ENCODE measurements at places on chromosomes 7 and 10.

- no peak within 1 kb of the TSS for H3K27ac ChIP-seq
- H3K4me1 ChIP-seq: no peaks in the 10 kb centered on the region
- H3K4me3 ChIP-seq: peak within 1 kb of the TSS; percentile 46
- DNase-seq: no peak
These were observed at the start of gene PDK4 for GRCh38 chr7:95596198-95597063. PDK4 (minus strand) TSS chr7:95596516; CDS start chr7:95596293, 223 bp downstream.

DNA sequence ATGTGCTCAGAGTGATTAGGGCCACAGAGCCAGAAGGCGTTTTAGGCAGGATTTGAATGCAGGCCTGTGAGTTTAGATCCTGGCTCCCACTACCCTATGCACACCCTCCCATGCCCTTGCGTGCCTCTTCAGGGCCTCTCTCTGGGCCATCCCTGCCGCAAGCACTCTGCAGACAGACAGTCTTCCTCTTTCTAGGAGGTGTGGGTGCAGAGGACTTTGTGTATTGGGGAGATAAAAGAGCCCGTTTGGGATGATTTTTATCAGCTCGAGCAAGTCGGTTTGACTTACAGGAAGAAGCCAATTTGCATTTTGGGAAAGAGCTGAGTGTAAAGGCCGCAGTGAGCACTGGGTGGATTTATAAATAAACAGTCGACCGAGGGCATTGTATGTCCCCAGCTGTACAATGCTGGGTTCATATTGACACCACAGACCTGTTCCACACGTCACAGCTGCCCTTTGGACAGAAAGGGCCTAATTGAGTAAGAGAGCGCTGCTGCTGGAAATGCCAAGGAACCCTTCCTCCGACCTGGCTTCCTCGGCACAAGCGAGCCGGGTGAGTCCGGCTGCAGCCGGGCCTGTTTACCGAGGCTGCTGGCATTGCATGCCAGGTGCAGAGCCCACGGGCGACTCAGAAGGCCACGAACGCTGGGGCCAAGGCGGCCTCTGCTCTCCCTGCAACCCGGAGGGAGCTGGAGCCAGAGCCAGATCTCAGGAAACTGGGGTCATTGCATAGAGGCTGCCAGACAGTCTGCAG, 25.1 kb downstream of the ZMIZ1 start:
- DNase-seq: no peak
- H3K36me3 ChIP-seq: no peaks in the 10 kb centered on the region
- H3K27me3 ChIP-seq: no peaks in the 10 kb centered on the region
- H3K4me1 ChIP-seq: peaks cover 47% of the 10 kb centered on the region
- H3K4me3 ChIP-seq: no peak overlapping the region

DNA sequence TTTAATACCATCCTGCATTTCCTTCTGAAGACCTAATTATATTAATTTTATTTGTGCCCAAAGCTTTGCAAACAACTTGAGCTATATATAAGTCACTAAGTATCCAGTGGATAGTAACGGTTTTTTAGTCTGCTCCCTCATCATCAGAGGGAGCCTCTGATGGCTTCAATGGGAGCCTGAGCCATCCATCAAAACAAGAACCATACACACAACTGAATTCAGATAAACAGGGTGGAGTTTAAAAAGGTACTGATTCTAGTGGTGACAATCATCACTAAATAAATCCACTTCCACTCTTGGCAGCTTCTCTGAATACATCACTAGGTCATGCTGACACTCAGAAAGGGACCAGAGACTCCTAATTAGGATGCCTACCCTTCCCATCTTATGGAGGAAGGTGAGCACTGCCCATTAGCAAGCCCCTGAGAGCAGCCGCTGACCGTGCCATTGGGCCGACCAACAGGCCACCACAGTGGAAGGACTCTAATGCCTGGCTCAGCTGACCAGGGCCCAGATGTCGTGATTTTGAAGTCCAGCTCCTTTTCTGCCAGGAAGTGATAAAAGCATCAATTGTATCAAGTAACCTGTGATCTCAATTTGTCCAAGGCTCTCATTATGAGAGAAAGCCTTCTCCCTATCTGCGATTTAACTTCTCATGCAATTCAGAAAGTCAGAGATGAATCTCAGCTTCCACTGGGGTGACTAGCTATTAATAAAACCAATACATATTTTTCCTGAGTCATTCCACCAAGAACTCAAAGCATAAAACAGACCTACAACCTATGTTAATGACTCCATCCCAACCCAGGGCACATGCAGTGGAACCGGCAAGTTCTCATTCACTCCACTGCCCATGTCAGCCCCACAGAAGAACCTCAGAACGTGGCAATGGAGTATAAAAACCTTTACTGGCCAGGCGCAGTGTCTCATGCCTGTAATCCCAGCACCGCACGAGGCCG, 13.1 kb downstream of the VOPP1 start:
- peak overlapping the region; percentile 91 for H3K27ac ChIP-seq
- DNase-seq: no peak
- H3K4me3 ChIP-seq: peak overlapping the region; percentile 69
- peaks cover 4% of the 10 kb centered on the region for H3K36me3 ChIP-seq
- H3K4me1 ChIP-seq: peaks cover 82% of the 10 kb centered on the region

DNA sequence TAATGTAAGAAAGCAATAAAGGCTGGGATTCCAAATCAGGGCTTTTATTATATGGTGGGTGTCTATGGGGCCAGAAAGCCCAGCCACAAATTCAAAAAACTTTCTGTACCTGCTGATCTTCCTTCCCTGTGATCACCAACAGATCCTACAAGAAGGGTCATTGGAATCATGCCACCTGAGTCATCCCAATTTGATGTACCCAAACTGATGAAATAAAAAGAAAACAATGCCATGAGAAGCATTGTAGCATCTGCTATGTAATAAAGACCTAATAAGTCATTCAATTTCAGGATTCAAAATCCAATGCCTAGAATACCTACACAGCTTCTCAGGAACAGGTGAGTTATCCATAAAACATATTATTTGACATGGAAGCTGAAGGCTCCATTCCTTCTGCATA, 228.8 kb downstream of the DKK1 start:
- no peak for DNase-seq
- no peaks in the 10 kb centered on the region for H3K36me3 ChIP-seq
- no peaks in the 10 kb centered on the region for H3K27me3 ChIP-seq
- no peak overlapping the region for H3K27ac ChIP-seq
- H3K4me3 ChIP-seq: no peak overlapping the region

GRCh38 chr10:1370298-1370697, 314.1 kb downstream of the WDR37 start:
- DNase-seq: no peak
- H3K27ac ChIP-seq: no peak overlapping the region
- peaks cover 42% of the 10 kb centered on the region for H3K27me3 ChIP-seq
- H3K4me1 ChIP-seq: peaks cover 2% of the 10 kb centered on the region

- no peak overlapping the region for H3K4me3 ChIP-seq
- no peak for DNase-seq
- H3K4me1 ChIP-seq: no peaks in the 10 kb centered on the region
These were observed 172.9 kb downstream of the TMEM26 start for GRCh38 chr10:61280303-61280702.

DNA sequence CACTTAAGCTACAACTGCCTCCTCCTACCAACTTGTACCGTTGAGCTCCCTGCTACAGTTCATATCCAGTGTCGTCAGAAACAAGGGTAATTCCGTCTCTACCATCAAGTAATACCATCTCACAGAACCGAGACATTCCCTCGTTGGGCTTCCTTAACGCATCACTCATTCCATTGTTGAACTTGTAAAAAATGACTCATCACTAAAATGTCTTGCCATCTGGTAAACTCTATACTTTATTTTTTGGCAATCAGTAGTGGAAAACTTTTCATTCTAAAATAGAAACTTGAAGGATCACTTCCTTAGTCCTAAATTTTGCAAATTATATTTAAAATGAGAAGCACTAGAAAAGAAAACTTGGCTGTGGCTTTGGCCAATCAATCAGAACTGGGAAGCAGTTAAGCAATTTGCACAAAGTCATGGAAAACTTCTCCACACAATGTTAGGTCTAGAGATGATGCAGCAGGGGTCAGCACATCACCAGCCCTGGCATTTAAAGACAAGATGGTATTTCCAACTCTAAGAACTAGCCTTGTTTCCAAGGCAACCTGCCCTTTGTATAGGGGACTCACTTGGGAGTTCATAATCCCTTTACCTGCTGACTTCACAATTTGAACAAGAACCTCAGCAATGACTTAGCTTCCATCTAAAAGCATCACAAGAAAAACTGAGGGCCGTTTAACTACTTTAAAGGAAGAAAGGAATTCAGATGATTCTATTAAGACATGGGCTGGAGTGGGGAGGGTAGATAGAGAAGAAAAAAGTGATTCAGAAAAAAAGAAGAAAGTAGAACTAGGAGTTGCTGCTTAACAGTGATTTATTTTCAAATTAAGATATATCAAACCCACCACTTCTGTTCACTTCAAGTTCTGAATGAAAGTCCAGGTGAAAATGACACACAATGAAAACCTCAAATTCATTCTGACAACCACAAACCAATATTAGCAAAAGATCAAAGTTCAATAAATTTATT, 288.1 kb downstream of the PARD3 start:
- H3K36me3 ChIP-seq: no peaks in the 10 kb centered on the region
- H3K4me3 ChIP-seq: no peak overlapping the region
- H3K27me3 ChIP-seq: peaks cover 29% of the 10 kb centered on the region
- H3K27ac ChIP-seq: no peak overlapping the region
- DNase-seq: no peak

DNA sequence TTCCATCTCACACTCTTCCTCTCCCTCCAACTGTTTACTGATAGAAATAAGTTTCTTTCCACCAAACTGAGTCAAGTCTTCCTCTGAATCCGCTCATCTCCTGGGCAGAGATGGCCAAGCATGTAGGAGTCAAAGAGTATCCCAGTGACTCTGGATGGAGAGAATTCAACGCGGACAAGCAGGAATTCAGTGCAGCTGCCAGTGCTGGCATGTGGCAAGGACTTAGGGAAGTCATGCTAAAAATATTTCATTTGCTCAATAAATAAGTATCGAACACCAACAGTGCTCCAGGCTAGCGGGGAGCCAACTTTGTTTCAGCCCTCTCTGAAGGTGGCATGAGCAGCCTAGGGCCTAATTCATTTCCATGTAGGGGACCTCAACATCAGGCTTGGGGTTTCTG, 351.6 kb upstream of the ZMIZ1 start:
- no peaks in the 10 kb centered on the region for H3K4me1 ChIP-seq
- no peaks in the 10 kb centered on the region for H3K36me3 ChIP-seq
- no peak overlapping the region for H3K4me3 ChIP-seq
- DNase-seq: no peak
- peaks cover 45% of the 10 kb centered on the region for H3K27me3 ChIP-seq

DNA sequence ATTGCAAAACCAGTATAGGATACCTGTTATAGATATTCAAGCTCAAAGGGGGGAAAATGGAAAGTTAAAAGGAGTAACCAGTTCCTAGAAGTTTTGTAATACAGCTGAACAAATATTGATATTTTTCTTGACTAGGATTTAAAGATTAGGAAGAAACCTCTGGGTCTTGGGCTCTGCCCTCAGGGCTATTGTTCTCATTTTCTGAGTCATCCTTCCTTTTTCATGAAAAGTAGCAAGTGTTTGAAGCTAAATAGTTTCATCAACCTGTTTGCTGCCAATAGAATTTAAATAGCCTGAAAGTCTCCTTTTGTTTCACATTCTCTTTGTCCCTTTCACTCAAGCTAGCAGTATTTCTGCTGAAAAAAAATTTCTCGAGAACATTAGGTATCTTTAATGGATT, 1061.1 kb upstream of the GHITM start:
- H3K4me1 ChIP-seq: no peaks in the 10 kb centered on the region
- no peak for DNase-seq
- H3K27me3 ChIP-seq: no peaks in the 10 kb centered on the region

- no peaks in the 10 kb centered on the region for H3K27me3 ChIP-seq
- no peak overlapping the region for H3K4me3 ChIP-seq
- H3K27ac ChIP-seq: peak overlapping the region; percentile 32
- peaks cover 2% of the 10 kb centered on the region for H3K36me3 ChIP-seq
- peaks cover 32% of the 10 kb centered on the region for H3K4me1 ChIP-seq
- DNase-seq: no peak
These were observed 86.5 kb downstream of the GSAP start for GRCh38 chr7:77329466-77330168.

DNA sequence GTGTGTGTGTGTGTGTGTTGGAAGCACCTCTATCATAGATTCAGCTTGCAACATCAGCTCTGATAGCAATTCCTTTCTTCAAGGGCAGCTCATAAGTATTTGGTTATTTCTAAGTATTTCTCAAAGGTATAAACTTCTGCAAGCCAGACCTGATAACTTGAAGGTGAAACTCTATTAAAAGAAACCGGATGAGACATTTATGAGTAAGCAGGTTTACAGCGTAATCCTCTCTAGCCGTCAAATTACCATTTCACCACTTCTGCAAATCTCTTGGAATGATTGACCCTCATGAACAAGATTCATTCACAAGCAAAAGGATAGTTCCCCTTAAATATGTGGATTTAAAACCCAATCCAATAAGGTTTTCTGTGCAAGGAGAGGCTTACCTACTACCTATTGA, 23.1 kb downstream of the PDE1C start:
- H3K4me1 ChIP-seq: no peaks in the 10 kb centered on the region
- H3K27ac ChIP-seq: no peak overlapping the region
- no peak for DNase-seq
- H3K36me3 ChIP-seq: no peaks in the 10 kb centered on the region

DNA sequence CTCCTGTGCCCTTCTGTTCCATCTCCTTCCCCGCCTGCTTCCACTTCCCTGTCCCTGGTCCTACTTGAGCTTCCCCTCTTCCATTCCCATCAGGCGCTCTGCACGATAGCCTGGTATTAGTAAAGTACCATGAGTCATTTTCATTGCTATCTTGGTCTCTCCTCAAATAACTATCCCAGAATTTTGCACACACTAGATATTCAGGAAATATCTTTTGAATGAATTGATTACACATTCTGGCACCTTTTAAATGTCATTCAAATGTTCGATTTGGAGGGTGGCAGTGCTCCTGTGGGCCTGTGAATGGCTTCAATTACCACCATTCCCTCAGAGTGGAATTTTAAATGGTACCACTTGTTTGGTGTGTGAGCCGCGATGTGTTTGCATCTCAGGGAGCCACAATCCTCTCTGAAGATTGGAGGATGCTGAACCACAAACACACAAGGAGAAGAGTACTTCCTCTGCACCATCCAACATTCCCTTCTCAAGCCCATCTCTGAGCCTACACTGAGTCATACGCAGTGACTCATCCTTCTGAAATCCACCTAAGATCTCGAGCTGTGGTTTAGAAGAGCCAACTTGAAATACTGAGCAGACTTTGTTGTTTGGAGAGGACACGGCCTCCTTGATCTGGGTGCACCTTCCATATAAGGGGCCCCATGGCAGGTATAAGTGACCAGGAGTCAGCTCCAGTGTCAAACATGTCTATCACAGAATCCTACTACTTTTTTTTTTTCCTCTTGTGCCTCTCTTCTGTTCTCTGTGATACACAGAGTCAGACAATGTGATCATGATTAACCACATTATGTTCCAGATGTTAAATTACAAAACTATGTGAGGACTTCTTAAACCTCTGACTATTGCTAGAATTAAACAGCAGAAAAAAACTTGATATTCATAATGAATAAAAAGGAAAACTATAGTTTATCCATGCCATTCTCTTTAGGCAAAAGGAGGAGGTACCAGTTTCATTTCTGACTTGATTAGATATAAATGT, 81.9 kb downstream of the BMPER start:
- H3K27me3 ChIP-seq: no peaks in the 10 kb centered on the region
- no peaks in the 10 kb centered on the region for H3K36me3 ChIP-seq
- H3K4me3 ChIP-seq: no peak overlapping the region
- DNase-seq: no peak
- no peak overlapping the region for H3K27ac ChIP-seq

- H3K4me3 ChIP-seq: peak overlapping the region; percentile 12
- peak overlapping the region; percentile 6 for H3K27ac ChIP-seq
- peaks cover 2% of the 10 kb centered on the region for H3K36me3 ChIP-seq
- H3K27me3 ChIP-seq: no peaks in the 10 kb centered on the region
- H3K4me1 ChIP-seq: peaks cover 14% of the 10 kb centered on the region
These were observed 92.9 kb downstream of the SVOPL start for GRCh38 chr7:138608275-138608674.

Measured in T-helper 17 cell (primary cell).